ENCODE measurements at places on chromosomes 1 and 21.

DNA sequence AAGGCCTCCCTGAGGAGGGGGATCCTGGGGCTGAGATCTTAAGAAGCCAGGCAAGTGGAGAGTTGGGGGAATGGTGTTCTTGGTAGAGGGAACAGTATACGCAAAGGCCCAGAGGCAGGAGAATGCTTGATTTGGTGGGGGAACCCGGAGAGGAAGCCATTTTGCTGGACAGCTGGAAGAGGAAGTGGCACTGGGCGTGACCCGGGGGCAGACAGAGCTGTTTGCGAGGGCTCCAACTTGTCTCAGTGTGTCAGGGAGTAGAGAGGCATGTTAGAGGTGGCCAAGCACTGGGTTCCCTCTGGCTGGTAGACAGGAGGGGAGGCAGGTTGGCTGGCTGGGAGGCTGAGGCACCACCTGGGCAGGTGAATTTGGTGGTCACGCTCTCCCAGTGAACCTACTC, 96.3 kb upstream of the ACTL8 start:
- H3K27me3 ChIP-seq, result no peaks in the 10 kb centered on the region
- no peak overlapping the region for H3K4me3 ChIP-seq
- H3K27ac ChIP-seq, result no peak overlapping the region
- no peak for DNase-seq
- H3K4me1 ChIP-seq, result no peaks in the 10 kb centered on the region
- no peaks in the 10 kb centered on the region for H3K36me3 ChIP-seq

- peaks cover 77% of the 10 kb centered on the region for H3K4me1 ChIP-seq
- peak overlapping the region; percentile 59 for H3K4me3 ChIP-seq
- H3K36me3 ChIP-seq, result peaks cover 51% of the 10 kb centered on the region
- H3K27me3 ChIP-seq, result no peaks in the 10 kb centered on the region
These were observed 2.7 kb downstream of the CAPN2 start for GRCh38 chr1:223714849-223715603.

DNA sequence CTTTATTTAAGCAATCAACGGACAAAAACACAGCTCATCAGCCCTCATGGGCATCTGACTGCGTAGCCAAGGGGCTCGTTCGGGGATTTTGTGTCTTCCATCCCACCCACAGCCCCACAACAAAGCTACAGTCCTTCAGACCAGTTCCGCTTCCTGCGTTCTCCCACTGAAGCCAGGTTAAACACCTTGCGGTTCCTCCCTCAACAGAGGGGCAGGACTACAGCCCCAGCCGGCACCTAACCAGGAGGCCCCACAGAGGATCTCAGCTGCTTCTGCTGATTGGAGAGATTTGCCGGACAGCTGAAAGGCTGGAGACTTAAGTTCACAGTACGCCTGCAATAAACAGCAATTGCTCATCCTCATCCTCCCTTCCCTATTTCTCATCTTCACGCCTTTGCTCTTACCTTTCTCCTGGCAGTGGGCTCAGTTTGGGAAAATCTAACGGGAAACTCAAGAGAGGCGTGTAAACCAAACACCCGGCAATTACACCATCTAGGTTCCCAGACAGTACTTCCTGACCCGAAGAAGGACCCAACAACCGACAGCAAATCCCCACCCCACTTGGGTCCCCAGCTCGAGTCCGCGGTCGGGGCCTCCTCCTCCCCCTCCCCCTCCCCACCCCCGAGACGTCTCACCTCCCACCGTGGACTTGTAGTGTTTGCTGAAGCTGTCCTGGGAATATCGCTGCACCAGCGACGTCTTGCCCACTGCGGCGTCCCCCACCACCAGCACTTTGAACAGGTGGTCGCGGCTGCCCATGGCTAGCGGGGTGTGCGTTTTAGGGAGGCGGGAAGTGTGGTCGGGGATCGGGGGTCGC, 876 bp downstream of the RAB29 start:
- peaks cover 62% of the 10 kb centered on the region for H3K4me1 ChIP-seq
- H3K27me3 ChIP-seq, result no peaks in the 10 kb centered on the region
- DNase-seq, result peak; percentile 61
- peak overlapping the region; percentile 90 for H3K4me3 ChIP-seq
- peak overlapping the region; percentile 92 for H3K27ac ChIP-seq

DNA sequence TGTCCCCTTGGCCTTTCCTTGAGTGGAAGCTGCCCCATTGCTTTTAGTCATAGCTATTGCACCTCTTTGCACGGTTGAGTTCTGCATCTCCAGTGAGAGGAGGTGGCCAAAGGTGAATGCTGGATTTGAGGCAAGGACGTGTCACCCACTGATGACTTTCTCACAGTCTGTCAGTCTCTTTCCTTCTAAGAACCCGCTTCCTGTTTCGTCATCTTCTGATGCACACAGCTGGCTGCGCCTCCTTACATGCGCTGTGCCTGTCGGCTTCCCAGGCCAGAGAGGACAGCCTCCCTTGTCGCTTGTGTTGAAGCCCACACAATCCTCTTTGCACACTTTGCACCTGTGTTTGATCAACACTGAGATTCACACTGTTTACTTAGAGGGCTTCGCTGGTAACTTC, 41.8 kb upstream of the PWP2 start:
- H3K4me3 ChIP-seq, result peak overlapping the region; percentile 65
- H3K4me1 ChIP-seq, result peaks cover 34% of the 10 kb centered on the region
- peaks cover 45% of the 10 kb centered on the region for H3K36me3 ChIP-seq
- peak; percentile 77 for DNase-seq

DNA sequence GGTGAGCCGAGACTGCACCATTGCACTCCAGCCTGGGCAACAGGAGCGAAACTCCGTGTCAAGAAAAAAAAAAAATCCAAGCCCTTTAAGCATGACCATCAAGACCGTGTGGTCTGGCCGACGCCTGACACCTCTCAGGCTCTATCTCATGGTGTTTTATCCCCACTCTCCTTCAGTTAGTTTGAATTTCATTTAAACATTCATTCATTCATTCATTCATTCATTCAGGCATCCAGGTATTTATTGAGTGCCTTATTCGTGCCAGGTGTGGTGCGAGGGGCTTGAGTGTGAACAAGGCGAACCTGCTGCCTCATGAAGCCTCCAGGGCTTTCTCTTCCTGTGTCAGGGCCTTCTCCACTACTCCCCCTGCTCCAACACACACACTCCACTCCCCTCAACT, 22.6 kb upstream of the OPRD1 start:
- H3K27me3 ChIP-seq, result peaks cover 50% of the 10 kb centered on the region
- H3K4me1 ChIP-seq, result peaks cover 9% of the 10 kb centered on the region
- DNase-seq, result no peak

DNA sequence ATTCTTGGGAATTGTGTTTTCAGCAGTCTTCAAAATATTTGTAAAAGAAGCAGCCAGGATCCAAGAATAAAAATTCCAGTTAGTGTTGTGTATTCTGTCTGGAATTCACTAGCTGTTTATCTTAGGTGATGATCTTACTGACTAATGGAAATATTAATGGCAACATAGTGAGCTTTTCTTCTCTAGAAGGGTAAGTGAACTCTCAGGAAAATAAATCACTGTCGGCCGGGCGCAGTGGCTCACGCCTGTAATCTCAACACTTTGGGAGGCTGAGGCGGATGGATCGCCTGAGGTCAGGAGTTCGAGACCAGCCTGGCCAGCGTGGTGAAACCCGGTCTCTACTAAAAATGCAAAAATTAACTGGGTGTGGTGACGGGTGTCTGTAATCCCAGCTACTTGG, 87.4 kb upstream of the KIF1B start:
- H3K4me3 ChIP-seq, result no peak overlapping the region
- H3K27ac ChIP-seq, result no peak overlapping the region
- no peaks in the 10 kb centered on the region for H3K27me3 ChIP-seq
- H3K4me1 ChIP-seq, result no peaks in the 10 kb centered on the region
- peaks cover 20% of the 10 kb centered on the region for H3K36me3 ChIP-seq

- no peak for DNase-seq
- peaks cover 71% of the 10 kb centered on the region for H3K4me1 ChIP-seq
- no peak overlapping the region for H3K4me3 ChIP-seq
- H3K36me3 ChIP-seq, result peaks cover 60% of the 10 kb centered on the region
- H3K27me3 ChIP-seq, result no peaks in the 10 kb centered on the region
These were observed 14.3 kb downstream of the SAMSN1 start for GRCh38 chr21:14531757-14532316.

GRCh38 chr1:47323599-47324031, 9.7 kb upstream of the STIL start:
- no peak for DNase-seq
- no peak overlapping the region for H3K27ac ChIP-seq
- H3K36me3 ChIP-seq, result no peaks in the 10 kb centered on the region
- H3K27me3 ChIP-seq, result no peaks in the 10 kb centered on the region

- no peak overlapping the region for H3K27ac ChIP-seq
- H3K27me3 ChIP-seq, result no peaks in the 10 kb centered on the region
- H3K36me3 ChIP-seq, result no peaks in the 10 kb centered on the region
- no peak for DNase-seq
- no peak overlapping the region for H3K4me3 ChIP-seq
These were observed 174.1 kb upstream of the IGSF21 start for GRCh38 chr1:17933501-17933900.

GRCh38 chr1:64488862-64489261, 18.9 kb downstream of the CACHD1 start:
- no peak overlapping the region for H3K4me3 ChIP-seq
- H3K36me3 ChIP-seq, result no peaks in the 10 kb centered on the region
- no peak for DNase-seq
- H3K27me3 ChIP-seq, result peaks cover 7% of the 10 kb centered on the region

GRCh38 chr1:62918700-62919099, 134.8 kb downstream of the ATG4C start:
- H3K27ac ChIP-seq, result no peak overlapping the region
- peaks cover 5% of the 10 kb centered on the region for H3K27me3 ChIP-seq
- DNase-seq, result no peak
- H3K36me3 ChIP-seq, result no peaks in the 10 kb centered on the region

GRCh38 chr21:15730484-15731242, 881 bp downstream of the USP25 start:
- peaks cover 5% of the 10 kb centered on the region for H3K36me3 ChIP-seq
- peak overlapping the region; percentile 89 for H3K4me3 ChIP-seq
- peaks cover 25% of the 10 kb centered on the region for H3K27me3 ChIP-seq
- H3K27ac ChIP-seq, result peak overlapping the region; percentile 96

DNA sequence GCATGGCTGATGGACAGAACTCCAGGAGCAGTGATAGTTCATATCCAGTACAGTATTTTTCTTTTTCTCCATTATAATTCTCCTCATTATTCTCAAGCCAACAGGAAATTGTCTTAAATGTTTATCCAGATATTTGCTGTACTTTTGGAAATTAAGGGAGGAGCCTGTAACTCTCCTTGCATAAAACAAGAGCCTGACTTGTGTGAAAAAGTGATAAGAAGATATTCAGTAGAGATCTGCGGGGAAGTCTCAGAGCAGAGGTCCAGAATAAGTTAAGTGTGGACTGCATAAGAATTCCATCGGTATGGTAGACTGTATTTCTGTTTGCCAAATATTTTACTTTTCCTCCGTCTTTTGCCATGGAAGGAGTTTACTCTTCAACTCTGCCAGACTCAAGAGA, 70.2 kb downstream of the BACH1 start:
- H3K27me3 ChIP-seq, result no peaks in the 10 kb centered on the region
- H3K36me3 ChIP-seq, result no peaks in the 10 kb centered on the region
- no peak for DNase-seq
- H3K4me1 ChIP-seq, result no peaks in the 10 kb centered on the region
- no peak overlapping the region for H3K27ac ChIP-seq
- H3K4me3 ChIP-seq, result no peak overlapping the region

GRCh38 chr1:226274138-226274537, 34.8 kb downstream of the LIN9 start:
- no peaks in the 10 kb centered on the region for H3K4me1 ChIP-seq
- no peak for DNase-seq
- no peak overlapping the region for H3K27ac ChIP-seq
- H3K4me3 ChIP-seq, result no peak overlapping the region
- no peaks in the 10 kb centered on the region for H3K27me3 ChIP-seq

- H3K27me3 ChIP-seq, result no peaks in the 10 kb centered on the region
- no peaks in the 10 kb centered on the region for H3K4me1 ChIP-seq
- no peaks in the 10 kb centered on the region for H3K36me3 ChIP-seq
- no peak overlapping the region for H3K27ac ChIP-seq
These were observed 1142.1 kb upstream of the PRMT6 start for GRCh38 chr1:105914403-105914802.

DNA sequence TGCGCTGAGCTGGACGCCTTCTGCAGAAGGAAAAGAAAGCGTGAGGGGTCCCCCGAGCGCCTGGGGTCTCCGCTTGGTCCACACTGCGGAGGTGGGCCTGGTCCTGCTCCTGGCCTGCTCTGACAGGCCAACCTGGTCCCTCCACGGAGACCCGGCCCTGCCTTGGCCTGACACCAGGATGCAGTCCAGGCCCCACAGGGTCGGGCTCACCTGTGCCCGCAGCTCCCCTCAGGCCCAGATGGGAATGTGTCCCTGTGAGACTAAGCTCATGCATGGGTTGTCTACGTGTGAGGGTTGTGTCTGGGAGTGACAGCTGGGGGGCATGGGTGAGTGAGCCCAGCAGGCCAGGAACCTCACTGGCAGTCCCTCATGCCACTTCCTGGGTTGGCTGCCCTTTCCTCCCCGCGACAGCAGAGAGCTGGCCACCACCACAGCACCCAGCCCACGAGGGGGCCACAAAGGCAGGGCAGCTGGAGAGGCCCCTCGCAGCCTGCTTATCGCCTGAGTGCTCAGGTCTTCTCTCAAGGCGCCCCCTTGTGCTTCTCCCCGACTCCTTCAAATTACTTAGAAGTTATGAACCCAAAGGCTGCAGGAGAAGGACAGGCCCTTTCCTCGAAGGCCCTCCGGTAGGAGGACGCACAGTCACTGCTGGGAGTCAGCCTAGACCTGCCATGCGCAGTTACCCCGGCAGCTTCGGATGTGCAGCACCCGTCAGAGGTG, 41.1 kb downstream of the SLC45A1 start:
- peaks cover 4% of the 10 kb centered on the region for H3K27me3 ChIP-seq
- peaks cover 45% of the 10 kb centered on the region for H3K36me3 ChIP-seq
- no peak for DNase-seq
- no peaks in the 10 kb centered on the region for H3K4me1 ChIP-seq

GRCh38 chr1:112325504-112325903, 70.5 kb upstream of the CTTNBP2NL start:
- H3K27me3 ChIP-seq, result peaks cover 53% of the 10 kb centered on the region
- no peak overlapping the region for H3K4me3 ChIP-seq
- DNase-seq, result no peak
- H3K36me3 ChIP-seq, result no peaks in the 10 kb centered on the region
- H3K27ac ChIP-seq, result no peak overlapping the region

- no peaks in the 10 kb centered on the region for H3K27me3 ChIP-seq
- no peaks in the 10 kb centered on the region for H3K4me1 ChIP-seq
- no peak for DNase-seq
- H3K27ac ChIP-seq, result no peak overlapping the region
- H3K36me3 ChIP-seq, result peaks cover 34% of the 10 kb centered on the region
These were observed 55.0 kb downstream of the TTC3 start for GRCh38 chr21:37128076-37128475.

GRCh38 chr1:234205966-234206365, 167.3 kb upstream of the COA6 start:
- peaks cover 1% of the 10 kb centered on the region for H3K36me3 ChIP-seq
- peak overlapping the region; percentile 34 for H3K27ac ChIP-seq
- H3K4me3 ChIP-seq, result no peak overlapping the region
- peaks cover 59% of the 10 kb centered on the region for H3K27me3 ChIP-seq

- no peaks in the 10 kb centered on the region for H3K36me3 ChIP-seq
- no peaks in the 10 kb centered on the region for H3K27me3 ChIP-seq
- DNase-seq, result no peak
- H3K27ac ChIP-seq, result no peak overlapping the region
These were observed 23.1 kb upstream of the USP25 start for GRCh38 chr21:15706696-15707095.
